RCC 7860 (cell line): ENCODE measurements at places on chromosomes 12 and 14.
A peak's percentile ranks its signal among the peaks of the same experiment; 100 is the strongest.

GRCh38 chr12:111685322-111685810, 390 bp downstream of the BRAP start:
- no peak for DNase-seq

DNA sequence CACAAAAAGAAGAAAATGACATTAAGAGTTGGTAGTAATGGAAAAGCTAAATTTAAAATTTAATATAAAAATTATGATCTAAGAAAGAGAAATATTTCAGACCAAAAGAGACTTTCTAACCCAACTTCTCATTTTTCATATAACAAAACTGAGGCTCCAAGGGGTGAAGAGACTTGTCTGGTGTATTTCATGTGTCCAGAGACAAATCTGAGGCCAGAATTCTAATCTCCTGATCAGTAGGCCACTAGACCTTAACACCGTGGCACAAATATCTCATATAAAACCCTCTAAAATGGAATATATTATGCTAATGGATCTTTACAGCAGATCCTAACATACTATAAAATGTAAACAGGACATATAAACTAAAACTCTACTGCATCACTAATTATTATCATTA, 275.7 kb upstream of the SLC16A7 start:
- no peak for DNase-seq

GRCh38 chr12:21715386-21715785, 57.7 kb upstream of the LDHB start:
- DNase-seq = no peak

DNA sequence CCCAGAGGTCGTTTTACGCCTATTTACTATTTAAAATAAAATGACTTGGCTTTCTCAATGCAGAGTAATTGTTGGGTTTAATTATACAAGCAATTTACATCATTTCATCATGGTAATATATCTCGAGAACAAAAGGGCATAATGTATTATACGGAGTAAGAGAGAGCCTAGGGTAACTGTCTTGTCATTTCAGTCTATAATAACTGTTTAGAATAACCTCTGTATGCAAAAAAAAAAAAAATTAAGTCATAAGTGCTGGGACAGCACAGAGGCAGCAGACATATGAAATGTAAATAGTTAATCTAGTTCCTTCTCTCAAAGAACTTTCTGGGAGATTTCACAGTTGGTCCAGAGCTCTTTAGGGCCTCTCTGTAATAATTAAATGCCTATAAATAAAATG, 284.9 kb downstream of the TMTC2 start:
- no peak for DNase-seq

GRCh38 chr12:101784376-101784775, 45.1 kb upstream of the SYCP3 start:
- no peak for DNase-seq

- DNase-seq = no peak
These were observed 629 bp upstream of the TTC7B start for GRCh38 chr14:90816681-90817436.

GRCh38 chr12:130437555-130438242, 100.0 kb downstream of the PIWIL1 start:
- DNase-seq = no peak

DNA sequence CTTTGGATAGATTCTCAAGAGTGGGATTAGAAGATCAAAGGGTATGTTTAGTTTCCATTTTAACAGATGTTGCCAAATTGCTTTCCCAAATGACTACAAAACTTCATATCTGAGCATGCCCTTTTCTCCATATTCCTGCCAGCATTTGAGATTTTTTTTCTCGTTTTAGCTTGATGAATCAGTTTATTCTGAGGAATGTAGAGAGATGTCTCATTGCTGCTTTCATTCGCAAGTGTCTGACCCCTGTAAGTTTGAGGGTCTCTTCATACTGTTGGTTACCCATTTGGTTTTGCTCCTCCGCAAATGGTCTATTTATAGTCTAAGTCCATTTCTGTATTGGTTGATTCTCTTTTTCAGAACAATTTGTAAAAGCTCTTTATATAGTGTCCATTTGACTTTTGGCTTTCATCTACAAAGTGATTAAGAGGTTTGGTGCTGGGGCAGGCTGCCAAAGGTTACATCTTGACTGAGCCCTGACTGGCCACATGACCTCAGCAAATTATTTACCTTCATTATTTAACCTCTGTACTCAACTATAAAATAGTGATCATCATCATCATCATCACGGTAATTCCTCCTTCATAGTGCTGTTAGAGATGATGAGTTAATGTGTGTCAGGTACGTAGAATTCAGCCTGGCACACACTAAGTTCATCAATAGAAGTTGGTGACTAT, 33.6 kb downstream of the HCAR2 start:
- DNase-seq = peak; percentile 76

GRCh38 chr14:76837524-76837923, 11.3 kb downstream of the LRRC74A start:
- no peak for DNase-seq

DNA sequence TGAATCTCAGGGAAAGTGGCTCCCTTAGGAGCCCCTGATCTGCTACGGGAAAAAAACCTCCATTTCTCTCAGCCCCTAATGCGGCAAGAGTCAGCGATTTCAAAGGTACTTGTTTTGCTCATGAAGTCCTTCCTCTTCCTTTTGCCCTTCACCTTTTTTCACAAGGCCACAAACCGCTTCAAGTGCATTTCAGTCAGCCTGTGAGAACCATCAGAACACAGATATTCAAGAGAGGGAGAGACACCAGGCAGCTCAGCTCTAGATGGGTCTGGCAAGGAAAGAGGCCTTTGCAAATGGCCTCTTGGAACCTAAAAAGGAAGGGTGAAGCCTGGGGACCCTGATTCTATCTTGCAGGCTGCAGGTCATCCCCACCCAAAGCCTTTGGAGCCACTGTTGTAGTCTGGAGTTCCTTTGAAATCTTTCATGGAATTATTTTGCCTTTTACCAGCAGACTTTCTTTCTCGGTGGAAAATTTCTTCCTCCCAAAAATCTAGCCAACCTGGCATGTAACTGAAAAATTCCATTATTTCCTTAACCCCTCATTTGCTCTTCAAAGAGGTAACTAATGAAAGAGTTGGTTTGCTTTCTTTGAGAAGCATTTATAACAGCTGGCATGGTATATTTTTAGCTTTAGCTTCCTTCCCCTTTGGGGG, 145.0 kb downstream of the SAMD4A start:
- DNase-seq = no peak

DNA sequence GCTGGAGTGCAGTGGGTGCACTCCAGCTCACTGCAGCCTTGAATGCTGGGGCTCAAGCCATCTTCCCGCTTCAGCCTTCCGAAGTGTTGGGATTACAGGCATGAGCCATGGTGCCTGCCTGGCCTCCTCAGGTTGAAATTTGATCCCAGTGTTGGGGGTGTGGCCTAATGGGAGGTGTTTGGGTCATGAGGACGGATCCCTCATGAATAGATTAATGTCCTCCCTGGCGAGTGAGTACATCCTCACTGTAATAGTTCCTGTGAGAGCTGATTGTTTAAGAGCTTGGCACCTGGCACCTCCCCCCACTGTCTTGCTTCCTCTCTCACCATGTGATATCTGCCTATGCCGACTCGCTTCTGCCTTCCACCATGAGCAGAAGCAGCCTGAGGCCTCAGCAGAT, 84.7 kb downstream of the TSPAN9 start:
- DNase-seq = no peak

DNA sequence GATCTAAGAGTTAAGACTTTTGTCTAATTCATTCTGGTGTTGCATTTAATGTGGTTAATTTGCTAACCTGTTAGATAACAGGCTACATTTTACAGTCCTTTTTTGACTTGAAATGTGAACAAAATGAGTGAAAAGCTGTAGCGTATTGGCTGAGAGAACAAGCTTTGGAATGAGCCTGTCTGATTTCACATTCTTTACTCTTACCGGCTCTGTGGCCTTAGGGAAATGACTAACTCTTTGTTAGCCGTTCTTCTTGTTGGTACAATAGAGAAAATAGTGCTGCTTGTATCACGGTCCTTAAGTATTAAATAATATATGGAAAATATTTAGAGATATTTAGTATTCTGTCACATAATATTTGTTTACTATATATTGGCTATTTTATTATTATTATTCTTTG, 1.9 kb downstream of the MNAT1 start:
- DNase-seq = peak; percentile 29

DNA sequence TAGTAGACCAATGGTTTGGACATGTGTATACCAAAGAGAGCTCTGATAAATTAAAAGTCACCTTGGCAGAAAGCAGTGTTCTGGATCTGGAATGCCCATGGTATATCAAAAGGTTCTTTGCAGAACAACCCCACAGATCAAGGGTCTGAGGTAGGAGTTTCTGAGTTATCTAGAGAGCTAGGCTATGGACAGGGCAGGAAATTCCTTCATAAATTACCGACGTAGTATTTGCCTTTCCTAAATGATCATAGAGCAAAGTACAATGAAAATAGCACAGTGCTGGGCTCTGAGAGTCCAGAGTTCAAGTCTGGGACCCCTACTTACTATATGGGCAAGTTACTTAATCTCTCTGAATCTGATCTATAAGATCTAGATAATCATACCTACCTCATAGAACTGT, 35.3 kb upstream of the PELI2 start:
- DNase-seq = no peak

GRCh38 chr12:3152892-3153291, 75.7 kb downstream of the TSPAN9 start:
- DNase-seq = no peak

DNA sequence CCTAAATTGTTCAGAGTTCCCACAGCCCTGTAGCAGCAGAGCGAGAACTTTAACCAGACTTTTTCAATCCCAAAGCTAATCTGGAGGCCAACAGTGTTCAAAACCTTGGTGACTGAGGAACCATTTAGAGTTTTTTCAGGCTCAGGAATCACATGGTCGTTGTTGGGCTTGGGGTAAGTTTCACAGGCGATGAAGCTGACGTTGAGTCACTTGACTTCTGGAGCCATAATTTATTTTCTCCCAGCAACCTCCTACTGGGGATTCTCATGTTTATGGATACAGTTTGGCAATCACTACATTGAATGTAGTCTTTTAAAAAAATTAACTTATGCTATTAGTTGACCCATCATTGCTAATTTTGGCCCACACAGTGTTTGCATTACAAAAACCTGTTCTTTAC, 34.5 kb downstream of the SSPN start:
- DNase-seq = no peak

DNA sequence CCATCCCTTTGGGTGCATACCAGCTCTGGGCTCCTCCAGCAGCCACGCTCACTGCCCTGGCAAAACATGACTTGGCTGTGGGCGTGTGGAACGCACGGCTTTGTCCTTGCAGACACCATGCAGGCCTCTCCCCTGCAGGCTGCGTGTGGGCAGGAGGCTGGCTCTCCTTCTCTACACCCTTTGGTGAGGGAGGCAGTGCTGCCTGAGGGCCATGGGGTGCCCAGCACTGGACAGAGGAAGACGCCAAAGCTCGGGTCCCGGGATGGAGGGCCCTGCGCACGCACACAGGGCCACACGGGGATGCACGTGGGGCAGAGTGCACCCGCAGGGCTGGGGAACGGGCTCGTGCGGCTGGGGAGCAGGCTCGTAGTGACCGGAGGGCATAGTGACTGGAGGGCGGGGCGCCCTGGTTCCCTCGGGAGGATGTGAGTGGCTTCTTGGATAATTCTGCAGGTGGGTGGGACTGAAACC, 89.7 kb downstream of the ADGRD1 start:
- no peak for DNase-seq

- DNase-seq = peak; percentile 50
These were observed 371.9 kb downstream of the ATP23 start for GRCh38 chr12:58313091-58313855.

DNA sequence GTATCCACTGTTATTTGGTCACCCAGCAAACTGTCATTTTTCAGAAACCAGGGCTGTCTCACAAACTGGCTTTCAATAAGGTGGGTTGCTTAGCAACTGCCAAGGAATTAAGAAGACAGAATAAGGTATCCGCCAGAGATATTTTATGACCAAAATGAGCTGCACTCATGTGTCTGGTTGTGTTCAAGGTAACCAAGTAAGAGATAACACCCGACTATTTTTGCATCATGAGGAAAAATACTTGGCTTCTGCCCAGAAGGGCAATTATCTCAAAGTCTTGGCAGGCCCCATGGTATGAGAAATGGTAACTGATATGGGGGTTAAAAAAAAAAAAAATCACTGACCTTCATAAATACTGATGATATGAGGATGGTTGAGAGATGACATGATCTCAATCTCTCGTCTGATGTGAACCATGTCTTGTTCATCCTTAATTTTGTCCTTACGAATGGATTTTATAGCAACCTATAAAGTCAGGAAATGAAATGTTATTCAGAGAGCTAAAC, 32.6 kb downstream of the NUAK1 start:
- DNase-seq = peak; percentile 13

GRCh38 chr12:76032043-76032981, 736 bp upstream of the PHLDA1 start:
- peak; percentile 60 for DNase-seq

GRCh38 chr14:95073947-95074346, 83.4 kb downstream of the DICER1 start:
- DNase-seq = no peak

- no peak for DNase-seq
These were observed 204.9 kb downstream of the KIF26A start for GRCh38 chr14:104343294-104343625.
